ENCODE measurements at places on chromosomes 4 and X.

GRCh38 chrX:4638036-4638435, 924.6 kb upstream of the PRKX start:
- DNase-seq: no peak

DNA sequence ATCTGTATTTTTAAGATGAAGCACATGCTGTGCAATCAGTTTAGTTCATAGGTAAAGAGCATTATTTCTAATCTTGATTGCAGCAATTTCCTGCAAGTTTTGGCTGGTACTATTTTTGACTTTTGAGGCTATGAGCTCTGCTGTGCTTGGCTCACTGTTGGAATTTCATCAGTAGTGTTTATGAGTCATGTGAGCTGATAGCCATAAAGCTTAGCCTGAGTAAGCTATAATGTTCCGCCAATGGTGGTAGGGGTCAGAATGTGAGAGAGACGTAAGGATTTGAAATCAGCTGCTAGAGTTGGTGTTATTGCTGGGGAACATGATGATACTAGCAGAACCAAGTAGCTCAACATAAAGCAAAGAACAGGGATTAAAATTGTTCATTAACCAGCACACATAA, 590.9 kb upstream of the GNPDA2 start:
- no peak for DNase-seq

DNA sequence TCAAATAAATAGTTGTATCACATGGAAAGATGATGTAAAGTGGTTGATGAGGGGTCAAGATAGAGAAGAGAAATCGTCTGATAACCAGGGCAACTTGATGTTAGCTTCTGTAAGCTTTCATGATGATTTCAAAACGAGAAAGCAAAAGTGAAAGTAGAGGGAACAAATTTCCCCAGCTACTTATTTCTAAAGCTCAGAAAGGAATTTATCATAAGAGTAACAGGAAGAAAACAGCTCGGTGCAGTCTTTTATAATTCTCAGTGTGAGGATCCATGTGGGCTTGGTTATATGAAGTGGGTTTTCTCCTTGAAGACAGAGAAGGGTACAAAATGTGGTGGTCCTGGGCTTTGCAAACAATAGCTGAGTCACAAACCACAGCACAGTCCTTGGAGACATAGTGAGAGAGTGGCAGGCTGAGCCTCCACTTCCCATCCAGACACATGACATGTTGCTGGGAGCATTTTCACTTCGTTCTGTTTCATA, 32.1 kb upstream of the GLRA2 start:
- DNase-seq: no peak

- DNase-seq: no peak
These were observed 66.0 kb downstream of the APBB2 start for GRCh38 chr4:41148292-41148691.

DNA sequence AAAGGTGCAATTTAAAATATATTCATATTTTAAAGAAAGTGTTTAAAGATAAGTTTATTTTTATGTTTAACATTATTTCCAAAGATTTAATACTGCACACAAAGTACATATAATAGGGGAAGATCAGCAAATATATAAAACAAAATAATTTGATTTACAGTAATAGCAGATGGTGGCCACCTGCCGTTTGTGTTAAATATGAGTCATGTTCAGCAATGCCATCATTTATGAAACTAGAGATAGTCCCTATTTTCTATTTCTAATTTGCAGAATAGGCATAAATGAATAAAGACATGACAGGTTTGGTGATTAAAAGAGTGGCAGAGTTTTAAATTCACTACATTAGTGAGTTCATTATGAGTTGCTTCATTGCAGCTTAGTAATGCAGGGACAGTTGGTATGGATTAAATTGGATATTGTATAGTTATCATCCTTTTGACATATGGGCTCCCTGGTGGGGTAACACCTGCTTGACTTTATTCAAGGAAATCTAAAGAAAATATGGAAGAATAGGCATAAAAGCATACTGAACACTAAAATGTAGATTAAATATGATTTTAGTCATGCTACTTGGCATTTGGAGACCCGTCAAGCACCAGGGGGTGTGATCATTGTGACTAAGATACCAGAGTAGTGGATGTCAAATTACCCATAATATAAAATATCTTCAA, 78.8 kb upstream of the BANK1 start:
- DNase-seq: no peak

- no peak for DNase-seq
These were observed 19.7 kb downstream of the SPIN3 start for GRCh38 chrX:56975611-56976010.

DNA sequence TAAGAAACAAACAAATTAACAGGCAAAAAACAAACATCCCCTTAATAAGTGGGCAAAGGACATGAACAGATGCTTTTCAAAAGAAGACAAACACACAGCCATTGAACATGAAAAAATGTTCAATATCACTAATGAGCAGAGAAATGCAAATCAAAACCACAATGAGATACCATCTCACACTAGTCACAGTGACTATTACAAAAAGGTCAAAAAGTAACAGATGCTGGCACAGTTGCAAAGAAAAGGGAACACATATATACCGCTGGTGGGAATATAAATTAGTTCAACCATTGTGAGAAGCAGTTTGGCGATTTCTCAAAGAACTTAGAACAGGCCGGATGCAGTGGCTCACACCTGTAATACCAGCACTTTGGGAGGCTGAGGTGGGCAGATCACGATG, 146.1 kb upstream of the NEIL3 start:
- DNase-seq: no peak

DNA sequence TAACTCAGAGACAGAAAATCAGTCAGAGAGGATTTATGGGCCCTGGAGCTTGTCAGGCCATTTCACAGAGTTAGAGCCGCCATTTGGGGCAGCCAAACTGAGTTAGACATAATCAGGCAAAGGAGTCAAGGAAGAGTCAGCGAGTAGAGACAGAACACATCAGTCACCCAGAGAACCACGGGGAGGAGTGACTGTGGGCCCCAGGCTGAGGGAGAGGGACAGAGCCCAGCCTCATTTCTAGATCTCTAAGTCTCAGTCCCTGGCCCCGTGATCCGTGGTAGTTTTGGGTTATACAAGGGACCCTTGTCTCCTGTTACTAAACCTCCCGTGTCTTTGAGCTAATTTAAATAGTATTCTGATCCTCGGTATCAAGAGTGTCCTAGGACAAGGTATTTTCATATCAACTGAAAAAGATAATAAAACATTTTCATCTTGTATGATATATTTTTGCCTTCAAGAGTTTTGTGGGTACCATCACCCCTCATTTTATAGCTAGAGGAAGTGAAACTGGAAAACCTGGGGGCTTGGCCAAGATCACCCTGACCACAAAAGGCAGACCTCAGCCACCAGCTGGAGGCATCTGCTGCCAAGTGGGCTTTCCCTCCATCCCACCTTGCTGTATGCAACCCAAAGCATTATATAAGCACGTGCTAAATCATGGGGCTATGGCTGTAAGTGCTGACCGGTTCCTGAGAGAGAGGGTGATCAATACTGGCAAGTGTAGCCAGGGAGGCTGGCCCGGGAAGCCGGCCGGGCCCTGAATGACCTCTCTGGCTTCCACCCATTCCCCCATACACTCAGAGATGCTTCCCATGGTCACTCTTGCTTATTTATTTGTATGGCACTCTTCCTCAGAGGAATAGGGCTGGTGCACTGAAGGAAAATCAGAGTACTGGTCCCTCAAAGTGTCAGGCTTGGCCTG, 204.1 kb downstream of the BCOR start:
- DNase-seq: no peak

GRCh38 chrX:128717635-128718578, 665.7 kb upstream of the ACTRT1 start:
- no peak for DNase-seq

DNA sequence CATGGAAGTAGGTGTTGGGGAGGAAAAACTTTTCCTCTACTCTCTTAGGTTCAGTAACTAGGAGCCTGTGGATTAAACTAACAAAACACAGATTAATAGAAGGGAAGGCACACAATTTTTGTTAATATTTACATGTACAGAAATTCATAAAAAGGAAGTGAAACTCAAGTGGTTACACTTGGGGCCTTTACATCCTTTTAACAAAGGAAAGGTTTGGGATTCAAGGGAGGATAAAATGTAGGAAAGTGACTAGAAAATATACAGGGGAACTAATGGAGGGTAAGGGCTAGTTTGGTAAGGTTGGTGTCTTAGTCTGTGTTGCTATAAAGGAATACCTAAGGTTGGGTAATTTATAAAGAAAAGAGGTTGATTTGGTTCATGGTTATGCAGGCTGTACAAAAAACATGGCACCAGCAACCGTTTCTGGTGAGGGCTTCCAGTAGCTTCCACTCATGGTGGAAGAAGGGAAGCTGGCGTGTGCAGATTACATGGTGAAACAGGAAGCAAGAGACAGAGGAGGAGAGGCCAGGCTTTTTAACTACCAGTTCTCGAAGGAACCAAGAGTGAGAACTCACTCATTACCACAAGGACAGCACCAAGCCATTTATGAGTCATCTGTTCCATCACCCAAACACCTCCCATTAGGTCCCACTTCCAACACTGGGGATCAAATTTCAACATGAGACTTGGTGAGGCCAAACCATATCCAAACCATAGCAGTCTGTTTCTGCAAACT, 124.4 kb downstream of the CHRDL1 start:
- DNase-seq: no peak

GRCh38 chrX:63656871-63657580, 128.0 kb downstream of the ARHGEF9 start:
- peak; percentile 5 for DNase-seq

GRCh38 chr4:25098964-25099891, 61.0 kb downstream of the SEPSECS start:
- no peak for DNase-seq

DNA sequence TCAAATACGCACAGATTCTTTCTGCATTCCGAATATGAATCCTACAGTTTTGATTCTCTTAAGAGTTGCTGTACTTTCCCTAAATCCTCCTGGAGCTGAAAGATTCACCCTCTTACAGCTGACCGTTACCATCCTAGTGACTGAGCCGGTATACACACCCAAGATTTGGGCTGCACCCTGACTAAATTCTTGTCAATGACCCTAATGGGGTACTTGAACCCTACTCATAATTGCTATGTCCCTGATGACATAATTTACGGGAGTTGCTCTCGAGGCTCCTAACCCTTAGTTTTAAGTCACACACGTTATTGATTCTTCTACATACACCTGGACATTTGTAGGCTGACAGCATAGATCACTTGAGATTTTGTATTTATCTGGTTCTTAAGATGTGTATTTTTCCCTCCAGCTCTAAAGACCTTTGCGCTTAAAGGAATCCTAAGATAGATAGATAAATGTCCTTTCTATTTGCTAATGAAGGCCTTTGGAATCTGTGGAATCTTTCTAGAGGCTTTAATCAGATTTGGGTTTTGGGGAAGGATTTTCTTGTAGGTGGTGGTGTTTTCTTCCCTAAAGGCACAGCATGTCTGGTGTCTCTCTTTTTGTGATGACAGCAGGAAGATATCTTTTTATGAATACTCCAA, 37.8 kb downstream of the CLDN34 start:
- DNase-seq: no peak

Measured in ELF-1 (cell line).